ENCODE measurements at places on chromosomes 1 and 21.

GRCh38 chr21:9767592-9768375 lies 753.6 kb upstream of the TPTE start:
- no peak for DNase-seq

DNA sequence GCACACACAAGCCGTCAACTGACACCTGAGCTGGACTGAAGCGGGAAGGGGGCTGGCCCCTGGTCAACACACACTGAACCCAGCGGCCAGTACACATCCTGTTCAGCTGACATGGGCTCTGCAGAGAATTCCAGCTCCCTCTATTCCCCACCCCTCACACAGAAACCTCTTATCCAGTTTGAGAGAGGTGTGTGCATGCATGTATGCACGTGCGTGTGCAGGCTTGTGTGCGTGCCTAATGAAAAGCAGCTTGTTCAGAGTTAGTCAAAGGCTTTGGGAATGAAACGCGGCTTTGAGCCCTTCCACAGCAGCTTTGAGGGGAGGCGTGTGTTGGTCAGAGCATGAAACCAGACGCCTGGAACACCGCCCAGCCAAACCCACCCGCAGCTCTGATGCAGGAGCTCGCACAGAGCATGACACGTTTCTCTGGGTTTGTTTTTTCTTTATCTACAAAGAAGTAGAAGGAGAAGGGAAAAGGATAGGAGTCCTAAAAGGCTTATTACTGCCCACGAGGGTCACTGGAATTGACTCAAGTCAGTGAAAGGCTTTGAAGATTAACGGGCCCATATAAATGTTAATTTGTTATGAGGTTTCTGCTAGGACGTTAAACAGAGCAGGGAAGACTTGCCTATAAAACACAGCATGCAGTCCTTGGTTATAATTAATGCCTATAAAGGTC lies 184.2 kb downstream of the ETS2 start:
- DNase-seq = no peak

GRCh38 chr1:192104852-192105251 lies 53.4 kb upstream of the RGS18 start:
- no peak for DNase-seq

- DNase-seq = no peak
Observed at GRCh38 chr1:204828352-204828850, 42.3 kb upstream of the NFASC start.

DNA sequence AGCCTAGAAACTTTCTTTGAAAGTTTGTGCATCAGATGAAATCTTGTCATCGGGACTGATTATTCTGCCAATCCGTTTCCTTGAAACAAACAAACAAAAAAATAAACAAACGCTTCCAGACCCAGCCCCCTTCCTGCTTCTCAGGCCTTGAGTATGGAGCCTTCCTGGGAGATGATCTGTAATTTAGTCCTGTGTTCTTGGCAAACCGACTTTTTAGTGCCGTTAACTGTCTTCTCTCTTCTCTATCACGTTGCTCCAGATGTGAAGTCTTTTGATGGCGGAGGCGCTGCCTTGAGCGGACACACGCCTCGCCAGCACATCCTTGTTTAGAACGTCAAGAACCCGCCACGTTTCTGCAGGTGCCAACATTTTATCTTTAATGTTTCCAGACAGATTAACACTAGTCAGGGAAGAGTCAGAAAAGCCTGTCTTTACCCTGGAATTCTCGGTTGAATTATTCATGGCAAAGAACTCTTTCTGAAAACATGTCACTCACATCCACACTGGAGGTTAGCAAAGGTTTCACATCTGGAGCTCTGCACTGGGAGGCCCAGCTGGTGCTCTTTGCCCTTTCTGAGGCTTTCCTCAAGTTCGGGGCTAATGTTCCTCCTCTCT lies 265.7 kb upstream of the C1orf174 start:
- DNase-seq = no peak

DNA sequence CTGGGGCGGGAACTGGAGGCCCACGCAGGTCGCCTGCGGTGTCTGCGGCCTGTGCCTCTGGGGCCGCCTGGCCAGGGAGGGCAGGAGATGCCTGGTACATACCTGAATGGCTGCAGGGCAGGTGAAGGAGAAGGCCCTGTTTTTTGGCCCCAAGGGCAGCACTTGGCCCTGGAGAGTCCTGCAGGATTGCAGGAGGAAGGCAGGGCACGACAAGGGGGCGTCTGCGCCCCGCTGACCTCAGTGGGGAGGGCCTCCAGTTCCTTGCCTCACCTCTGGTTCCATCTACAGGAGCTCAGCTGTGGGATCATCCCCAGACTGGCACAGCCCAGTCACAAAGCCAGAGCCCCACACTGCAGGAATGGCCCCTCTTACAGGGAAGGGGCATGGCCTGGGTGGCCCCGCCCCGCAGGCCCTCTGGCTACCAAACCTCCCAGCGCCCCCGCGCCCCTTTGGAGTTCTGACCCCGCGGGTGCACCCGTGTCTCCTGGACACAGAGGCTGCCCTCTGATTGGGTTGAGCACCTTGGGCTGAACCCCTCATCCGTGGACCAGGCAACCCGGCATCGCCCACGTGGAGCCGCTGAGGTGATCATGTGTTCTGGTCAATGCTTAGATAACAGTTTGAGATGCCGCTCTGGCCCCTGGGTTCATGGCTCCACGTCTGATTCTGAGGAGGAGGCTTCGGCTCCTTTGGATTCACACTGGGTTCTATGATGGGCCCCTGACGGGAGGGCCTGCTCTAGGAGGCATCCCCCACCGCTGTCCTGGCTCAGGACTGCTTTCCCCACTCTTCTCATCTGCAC lies 1.3 kb upstream of the PEX10 start:
- no peak for DNase-seq

- DNase-seq = no peak
Observed at GRCh38 chr1:89453123-89453972, 71.3 kb upstream of the LRRC8B start.

DNA sequence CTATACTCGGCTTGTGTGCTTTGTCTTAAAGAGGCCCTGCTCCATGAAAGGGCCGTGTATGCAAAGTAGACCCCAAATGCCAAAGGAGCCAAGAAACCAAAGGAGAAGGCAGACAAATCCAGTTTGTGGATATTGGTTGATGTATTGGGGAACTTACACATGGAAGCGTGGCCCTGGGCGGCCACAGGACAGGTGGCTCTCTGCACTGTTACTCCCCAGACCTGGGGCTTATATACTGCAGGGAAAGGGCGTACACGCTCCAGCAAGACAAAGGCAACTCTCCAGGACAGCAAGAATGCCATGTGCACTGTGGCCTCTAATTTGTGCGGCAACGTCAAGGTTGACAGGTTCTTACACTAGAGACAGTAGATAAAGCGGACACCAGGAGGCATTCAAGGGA lies 24.8 kb downstream of the RSPH1 start:
- DNase-seq = no peak

- no peak for DNase-seq
Observed at GRCh38 chr21:31136891-31137290, 98.6 kb upstream of the KRTAP19-8 start.

DNA sequence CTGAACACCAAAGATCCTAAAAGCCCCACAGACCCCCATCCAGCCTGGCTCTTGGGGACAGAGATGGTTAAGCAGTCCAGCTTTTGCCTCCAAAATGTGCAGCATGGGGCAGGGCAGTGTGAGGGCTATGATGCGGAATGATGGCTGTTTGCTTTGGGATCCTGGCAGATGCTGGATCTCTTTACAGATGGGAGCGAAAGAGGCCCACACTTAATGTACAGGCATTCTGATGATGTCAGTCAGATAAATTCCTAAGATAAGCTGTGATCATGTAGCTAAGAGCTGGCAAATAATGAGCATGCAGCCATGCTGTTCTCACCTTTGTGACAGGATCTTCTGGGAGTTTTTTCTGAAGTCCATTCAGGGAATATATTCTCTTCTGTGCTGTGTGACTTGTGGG lies 17.6 kb upstream of the KCNQ4 start:
- no peak for DNase-seq

DNA sequence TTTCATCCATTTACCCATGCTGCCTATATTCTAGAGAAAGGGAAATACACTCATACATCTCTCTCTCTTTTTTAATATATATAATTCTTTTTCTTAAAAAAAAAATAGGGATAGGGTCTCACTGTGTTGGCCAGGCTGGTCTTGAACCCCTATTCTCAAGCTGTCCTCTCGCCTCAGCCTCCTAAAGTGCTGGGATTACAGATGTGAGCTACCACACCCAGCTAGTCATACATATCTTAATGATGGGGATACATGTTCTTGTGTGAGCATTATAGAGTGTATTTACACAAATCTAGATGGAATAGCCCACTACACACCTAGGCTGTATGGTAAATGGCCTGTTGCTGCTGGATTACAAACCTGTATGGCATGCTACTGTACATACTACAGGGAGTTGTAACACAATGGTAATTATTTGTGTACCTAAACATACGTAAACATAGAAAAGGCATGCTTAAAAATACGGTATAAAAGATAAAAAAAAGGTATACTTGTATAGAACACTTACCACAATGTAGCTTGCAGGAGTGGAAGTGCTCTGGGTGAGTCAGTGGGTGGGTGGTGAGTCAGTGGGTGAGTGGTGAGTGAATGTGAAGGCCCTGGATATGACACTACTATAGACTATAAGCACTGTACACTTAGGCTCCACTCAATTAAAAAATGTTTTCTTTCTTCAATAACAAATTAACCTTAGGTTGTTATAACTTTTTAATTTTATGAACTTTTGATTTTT lies 72.9 kb downstream of the IVNS1ABP start:
- DNase-seq = peak; percentile 14

GRCh38 chr1:53349369-53349835 lies 21.5 kb upstream of the LRP8 start:
- no peak for DNase-seq

- DNase-seq = no peak
Observed at GRCh38 chr1:238293075-238293474, 402.4 kb upstream of the ZP4 start.

GRCh38 chr1:76090283-76091203 lies 16.0 kb downstream of the ST6GALNAC3 start:
- no peak for DNase-seq

DNA sequence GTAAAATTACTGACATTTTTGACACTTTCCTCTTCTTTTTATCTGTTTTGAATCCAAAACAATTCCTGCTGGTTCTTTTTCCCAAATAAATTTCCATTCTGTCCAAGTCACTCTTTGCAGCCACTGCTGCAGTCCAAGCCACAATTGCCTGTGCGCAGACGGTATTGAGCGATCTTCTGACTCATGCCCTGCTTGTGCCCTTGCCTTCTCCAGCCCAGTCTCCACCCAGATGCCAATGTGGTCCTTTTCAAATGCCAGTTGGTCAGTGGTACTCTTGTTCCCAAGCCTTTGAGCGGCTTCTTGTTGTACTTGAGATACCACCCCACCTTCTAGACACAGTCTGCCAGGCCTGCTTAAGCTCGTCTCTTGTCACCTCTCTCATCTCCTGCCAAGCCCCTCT lies 78.9 kb downstream of the CAMTA1 start:
- no peak for DNase-seq

- no peak for DNase-seq
Observed at GRCh38 chr1:233289676-233290075, 5.8 kb downstream of the PCNX2 start.

GRCh38 chr21:29056005-29056404 lies 17.4 kb downstream of the CCT8 start:
- DNase-seq = no peak

DNA sequence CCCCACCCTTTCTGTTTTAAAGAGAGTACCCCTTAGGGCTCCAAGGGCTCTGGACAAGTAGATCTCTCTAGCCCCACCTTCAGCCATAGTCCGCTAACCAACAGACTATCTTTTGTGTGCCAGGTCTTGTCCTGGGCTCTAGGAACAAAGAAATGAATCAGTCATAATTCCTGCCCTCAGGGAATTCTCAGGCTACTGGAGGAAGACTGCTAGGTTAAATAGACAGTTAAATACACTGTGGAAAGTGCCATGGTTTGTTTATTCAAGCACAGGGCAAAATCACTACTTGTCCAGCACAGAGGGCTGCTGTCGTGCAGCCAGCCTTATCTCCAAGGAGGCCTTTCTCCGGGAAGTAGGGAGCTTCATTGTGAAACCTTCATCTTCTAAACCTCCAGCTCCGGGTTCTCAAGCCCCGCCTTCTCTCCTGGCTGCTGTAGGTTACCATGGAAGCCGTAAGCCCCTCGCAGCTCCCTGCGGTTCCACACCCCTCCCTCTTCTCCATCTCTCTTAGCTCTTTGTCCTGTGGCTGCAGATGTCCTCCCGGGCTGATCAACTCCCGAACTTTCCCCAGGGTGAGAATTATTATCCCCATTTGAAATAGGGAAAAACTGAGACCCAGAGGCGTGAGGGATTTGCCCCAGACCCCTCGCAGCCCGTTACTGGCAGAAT lies 29.8 kb downstream of the SHISAL2A start:
- DNase-seq = no peak

GRCh38 chr1:45974541-45975269 lies 157.7 kb downstream of the PIK3R3 start:
- no peak for DNase-seq

- DNase-seq = no peak
Observed at GRCh38 chr1:1199141-1199960, 7.0 kb downstream of the TNFRSF18 start.

DNA sequence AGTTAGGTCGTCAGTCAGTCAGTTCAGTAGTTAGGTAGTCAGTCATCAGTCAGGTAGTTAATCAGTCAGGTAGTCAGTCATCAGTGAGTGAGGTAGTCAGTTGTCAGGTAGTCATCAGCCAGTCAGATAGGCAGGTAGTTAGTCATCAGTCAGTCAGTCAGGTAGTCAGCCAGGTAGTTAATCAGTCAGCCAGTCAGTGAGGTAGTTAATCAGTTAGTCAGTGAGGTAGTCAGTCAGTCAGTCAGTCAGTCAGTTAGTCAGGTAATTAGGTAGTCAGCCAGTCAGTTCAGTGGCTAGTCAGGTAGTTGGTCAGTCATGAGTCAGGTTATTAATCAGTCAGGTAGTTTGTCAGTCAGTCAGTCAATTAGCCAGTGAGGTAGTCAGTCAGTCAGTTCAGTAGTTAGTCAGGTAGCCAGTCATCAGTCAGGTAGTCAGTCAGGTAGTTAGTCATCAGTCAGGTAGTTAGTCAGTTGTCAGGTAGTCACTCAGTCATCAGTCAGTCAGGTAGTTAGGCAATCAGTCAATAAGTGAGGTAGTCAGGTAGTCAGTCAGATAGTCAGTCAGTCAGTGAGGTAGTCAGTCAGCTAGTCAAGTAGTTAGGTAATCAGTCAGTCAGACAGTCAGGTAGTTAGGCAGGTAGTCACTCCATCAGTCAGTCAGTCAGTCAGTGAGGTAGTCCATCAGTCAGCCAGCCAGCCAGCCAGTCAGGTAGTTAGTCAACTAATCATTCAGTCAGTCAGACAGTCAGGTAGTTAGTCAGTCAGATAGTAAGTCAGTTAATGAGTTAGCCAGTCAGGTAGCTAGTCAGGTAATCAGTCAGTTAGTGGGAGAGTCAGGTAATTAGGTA lies 16.2 kb downstream of the KRTAP10-1 start:
- no peak for DNase-seq
